HFFc6 (cell line): ENCODE measurements at places on chromosomes 16 and 17.

GRCh38 chr16:9428355-9429005 is 337.0 kb downstream of the HAPSTR1 start:
- DNase-seq: no peak

DNA sequence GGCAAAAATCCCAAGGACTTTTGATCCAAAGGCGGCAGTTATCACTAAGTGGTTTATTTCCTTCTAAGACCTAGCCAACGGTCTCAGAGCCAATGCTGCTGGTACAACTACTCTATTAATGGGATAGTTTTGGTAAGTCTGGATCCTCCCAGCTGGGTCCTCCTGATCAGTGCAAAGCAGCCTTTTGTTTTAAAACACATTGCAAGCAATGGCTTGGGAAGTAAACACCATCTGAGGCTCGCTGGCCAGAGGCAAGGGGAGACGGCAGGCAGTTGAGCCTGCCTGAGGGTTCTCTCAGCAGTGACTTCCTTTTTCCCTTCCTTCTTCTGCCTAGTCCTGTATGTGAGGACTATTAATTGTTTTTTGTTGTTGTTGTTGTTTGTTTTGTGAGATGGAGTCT is 1.6 kb upstream of the SLC5A10 start:
- no peak for DNase-seq

DNA sequence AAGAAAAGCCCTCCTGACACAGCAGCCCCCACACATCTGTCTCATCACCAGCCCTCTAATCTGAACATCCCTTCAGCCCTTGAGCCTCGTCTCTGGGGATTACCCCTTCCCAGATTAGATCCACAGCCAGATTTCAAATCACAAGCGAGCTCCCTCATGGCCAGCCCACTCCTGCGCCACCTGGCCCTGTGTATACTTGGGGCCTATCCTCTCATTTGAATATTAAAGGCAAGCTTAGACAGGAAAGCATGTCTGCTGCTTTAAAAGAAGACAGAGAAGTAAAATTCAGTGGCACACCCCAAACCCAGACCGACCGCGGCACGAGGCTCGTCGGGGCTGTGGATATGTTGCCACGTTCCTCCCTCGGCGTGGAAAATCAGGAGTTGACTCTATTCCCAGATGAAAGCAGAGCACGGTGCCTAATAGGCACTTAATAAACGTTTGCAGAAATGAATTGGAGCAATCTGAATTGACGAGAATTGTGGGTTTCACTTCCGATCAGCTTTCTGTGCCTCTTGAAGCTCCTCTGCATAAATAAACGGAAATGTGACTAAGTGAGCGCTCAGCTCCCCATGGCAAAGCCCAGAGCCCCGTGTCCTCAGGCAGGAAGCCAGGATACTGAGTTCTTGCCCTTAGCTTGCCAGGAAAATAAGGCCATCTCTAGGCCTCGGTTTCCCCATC is 108.0 kb downstream of the CCDC182 start:
- DNase-seq: no peak

GRCh38 chr17:14197057-14197456 is 39.6 kb downstream of the CDRT15 start:
- DNase-seq: no peak

DNA sequence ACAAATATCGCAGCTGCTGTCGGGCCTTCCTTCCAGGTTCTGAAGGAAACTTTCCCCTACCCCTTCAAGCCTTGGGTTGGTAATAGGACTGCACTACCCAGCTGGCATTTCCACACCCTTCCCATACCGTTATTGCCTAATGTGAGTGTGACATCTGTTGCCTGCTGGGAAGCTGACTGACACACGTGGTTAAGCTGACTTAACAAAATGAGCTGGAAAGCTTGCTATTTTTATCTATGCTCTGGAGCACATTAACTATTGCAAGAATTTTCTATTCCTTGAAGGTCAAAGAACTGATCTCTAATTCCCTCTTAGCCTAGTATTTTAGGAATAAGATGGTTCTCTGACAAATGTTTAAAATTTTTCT is 79.5 kb downstream of the PMP22 start:
- peak; percentile 55 for DNase-seq

- no peak for DNase-seq
Measured at GRCh38 chr16:65061935-65062518, 59.8 kb downstream of the CDH11 start.

DNA sequence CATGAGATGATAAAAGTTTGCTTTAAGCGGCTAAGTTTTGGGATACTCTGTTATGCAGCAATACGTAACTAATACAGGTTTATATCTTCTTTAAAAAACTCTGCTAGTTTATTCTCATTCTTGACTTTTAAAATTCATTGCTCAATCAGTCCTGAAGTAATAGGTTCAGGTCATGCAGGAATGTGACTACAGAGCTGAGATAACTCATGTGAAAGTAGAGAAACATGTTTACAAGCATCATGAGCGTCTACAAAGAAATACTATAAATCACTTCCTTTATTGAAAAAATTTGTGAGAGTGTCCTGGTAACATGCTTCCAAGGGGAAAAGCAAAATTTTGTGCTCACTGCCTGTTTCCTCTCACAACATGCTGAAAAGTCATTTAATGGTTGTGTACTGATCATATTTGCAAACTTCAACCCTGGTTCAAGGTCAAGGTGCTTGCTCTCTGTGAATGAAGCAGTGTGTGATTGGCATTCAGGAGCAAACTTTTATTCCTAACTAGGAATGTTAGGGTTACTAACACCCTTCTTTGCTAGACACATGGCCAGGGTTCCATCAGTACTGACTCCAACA is 12.5 kb upstream of the TMIGD1 start:
- no peak for DNase-seq

GRCh38 chr17:40884708-40885512 is at the start of gene KRT20:
Gene KRT20, minus strand, starts transcription at chr17:40885242. Its CDS starts 57 bp downstream, at chr17:40885185.
- no peak for DNase-seq

DNA sequence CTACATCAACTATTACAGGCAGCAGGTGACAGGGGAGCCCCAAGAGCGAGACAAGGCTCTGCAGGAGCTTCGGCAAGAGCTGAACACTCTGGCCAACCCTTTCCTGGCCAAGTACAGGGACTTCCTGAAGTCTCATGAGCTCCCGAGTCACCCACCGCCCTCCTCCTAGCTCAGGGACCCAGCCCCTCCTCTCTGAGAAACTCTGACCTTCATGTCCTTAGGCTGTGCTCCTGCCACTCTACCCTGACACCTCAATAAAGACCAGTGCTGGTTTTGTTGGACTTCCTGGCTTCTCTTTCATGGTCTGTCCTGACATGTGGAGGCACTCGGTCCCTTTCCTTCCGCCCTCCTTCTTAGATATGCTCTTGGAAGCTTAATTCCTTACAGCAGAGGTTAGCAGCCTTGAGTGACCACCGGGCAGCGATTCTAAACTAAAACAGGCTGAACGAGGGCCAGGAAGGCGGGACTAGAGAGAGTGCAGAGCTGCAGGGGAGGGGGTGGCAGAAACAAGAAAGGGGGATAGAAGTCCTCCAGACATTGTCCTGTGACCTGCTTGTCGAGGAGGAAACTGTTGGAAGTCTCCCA is 915 bp downstream of the AHSP start:
- no peak for DNase-seq

DNA sequence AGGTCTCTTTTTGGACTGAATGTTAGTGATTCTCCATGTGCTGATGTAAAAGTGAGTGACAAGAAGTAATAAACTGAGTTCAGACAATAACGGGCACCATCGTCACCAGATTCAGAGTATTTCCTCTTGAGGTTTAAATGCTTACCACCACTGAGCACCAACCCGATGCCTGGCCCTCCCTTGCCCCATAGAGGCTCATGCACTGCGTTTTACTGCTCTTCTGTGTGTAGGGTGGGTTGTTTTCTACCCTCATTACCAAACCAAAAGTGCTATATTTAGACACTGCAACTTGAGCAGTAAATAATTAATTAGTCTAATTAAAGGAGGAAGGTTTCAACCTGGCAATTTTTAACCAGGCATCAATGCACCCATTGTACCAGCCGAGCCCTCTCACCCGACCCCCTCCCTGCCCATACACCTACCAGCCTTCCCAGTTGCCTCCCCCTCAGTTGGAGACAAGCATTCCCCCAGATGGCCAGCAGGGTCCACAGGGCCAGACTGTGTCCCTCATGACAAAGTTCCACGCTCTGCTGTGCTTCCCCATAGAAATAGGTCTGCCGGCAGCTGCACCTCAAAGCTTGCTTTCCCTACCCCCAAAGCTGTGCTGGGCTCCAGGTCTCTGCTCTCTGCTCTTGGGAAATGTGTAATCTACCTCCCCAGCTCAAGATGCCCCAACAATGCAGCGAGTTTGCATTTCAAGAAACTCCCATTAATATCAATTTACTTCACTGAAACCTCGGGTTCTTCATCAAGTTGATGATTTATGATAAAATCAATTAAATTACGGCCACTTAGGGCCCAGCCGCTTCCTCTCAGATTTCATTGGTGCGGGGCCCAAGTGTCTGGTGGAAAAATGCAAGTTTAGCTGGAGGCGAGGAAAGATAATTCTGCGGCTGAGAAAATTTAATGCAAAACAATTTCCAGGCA is 16.0 kb downstream of the HOXB4 start:
- no peak for DNase-seq
